ENCODE measurements at places on chromosomes 2 and 18.

DNA sequence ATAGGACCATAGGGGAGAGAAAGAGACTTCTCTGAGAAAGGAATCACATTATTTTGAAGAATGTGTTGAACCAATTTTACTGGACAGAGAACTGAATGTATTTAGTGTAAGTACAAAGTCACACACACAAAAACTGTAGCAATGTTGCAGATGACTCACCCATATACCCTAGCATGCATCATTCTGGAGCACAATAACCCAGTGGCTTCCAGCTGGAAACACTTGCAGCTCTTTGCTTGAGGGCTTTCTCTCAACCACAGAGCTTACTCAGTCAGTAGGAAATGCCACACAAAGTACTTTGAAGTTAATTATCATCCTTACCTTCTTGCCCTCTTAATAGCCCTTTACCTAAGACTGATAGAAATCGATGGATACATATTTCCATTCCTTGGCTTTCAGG lies 760.0 kb upstream of the FSHR start:
- no peak for DNase-seq

DNA sequence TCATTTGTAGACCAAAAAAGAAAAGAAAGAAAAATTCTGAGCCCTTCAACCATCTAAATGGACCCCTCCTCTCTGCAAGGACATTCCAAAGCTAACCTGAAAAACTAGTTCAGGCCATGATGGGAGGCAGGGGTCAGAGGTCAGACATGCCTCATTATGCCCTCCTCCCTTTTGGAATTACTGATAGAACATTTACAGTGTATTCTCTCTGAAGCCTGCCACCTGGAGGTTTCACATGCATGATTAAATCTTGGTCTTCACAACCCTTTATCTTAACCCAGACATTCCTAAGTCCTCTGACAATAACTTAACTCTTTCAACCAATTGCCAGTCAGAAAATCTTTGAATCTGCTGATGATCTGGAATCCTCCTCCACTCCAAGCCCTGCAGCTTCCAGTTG lies 86.0 kb downstream of the SPP2 start:
- no peak for DNase-seq

DNA sequence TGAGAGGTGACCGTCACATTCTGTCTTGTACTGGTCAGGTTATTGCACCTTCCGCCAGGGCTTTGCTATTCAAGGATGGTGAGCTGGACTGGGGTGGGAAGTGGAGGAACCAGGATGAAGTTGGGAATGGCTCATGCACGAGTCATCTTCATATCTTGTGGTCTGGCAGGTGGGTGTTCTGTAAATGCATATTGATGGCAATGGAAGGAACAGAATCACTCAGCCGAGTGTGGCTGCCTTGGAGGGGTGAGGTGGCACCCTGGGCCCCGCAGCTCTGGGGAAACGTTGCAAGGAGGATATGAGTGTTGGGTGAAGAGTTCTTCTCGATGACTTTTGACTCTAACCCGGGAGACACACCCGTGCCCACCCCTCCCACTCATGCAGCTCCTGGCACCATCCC lies 1.2 kb downstream of the NEU2 start:
- no peak for DNase-seq

GRCh38 chr18:36766836-36767235 lies 62.0 kb downstream of the TPGS2 start:
- no peak for DNase-seq
